GM12865 (cell line): ENCODE measurements at places on chromosomes 1 and 21.

- DNase-seq = no peak
These were observed 19.6 kb upstream of the C1orf159 start for GRCh38 chr1:1135339-1136136.

DNA sequence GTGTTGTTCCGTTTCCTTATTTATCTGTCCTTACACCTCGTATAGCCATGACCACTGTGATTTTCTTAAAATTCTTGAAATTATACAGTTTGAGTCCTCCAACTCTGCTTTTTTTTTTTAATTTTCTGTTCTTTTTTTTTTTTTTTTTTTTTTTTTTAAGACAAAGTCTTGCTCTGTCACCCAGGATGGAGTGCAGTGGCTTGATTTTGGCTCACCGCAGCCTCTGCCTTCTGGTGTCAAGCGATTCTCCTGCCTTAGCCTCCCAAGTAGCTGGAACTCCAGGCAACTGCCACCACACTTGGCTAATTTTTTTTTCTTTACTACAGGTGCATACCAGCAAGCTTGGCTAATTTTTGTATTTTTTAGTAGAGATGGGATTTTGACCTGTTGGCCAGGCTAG lies 48.9 kb downstream of the DIP2A start:
- DNase-seq = no peak

GRCh38 chr1:243950166-243950565 lies 100.1 kb upstream of the AKT3 start:
- no peak for DNase-seq

DNA sequence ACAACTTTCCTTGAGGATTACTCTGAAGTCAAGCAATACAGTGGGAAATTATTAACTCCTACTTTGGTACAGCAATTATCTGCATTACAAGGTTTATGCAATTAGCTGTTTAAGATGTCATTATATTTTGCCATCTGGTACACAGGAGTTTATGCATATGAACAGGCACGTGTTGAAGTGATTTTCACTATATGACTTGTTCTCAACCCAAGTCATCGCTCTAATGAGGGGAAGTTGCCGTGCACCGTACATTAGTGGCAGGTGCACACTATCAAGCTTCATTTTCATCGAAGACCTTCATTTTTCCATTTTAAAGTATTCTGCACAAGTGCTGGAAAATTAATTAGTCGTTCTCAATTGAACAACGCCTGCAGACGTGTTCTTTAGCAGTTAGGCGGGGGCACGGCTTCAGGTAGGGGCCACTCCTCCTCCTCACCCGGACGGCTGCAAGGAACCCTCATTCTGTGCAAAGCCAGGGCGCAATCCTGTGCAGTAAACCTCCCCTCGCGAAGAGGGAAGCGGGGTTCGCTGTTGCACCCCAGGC lies 39.8 kb upstream of the NFIA start:
- DNase-seq = no peak

DNA sequence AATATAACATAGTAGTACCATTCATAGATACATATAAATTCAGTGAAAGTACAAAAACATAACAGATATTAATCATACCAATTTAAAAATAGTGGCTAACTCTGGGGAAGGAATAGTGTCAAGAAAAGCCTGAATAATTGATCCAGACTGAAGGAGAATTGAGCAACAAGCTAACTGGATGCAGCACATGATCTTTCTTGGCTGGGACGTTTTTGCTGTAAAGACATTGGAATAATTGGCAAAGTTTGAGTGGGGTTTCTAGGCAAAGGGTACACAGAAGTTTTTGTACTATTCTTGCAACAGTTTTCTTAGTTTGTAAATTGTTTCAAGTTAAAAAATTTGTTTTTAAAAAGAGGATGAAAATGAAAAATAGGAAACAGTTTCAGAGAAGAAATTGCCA lies 2.6 kb upstream of the SH3GLB1 start:
- no peak for DNase-seq
